ENCODE measurements at places on chromosomes 4 and X.

- no peak for DNase-seq
Observed at GRCh38 chr4:104457308-104457981, 37.2 kb downstream of the CXXC4 start.

DNA sequence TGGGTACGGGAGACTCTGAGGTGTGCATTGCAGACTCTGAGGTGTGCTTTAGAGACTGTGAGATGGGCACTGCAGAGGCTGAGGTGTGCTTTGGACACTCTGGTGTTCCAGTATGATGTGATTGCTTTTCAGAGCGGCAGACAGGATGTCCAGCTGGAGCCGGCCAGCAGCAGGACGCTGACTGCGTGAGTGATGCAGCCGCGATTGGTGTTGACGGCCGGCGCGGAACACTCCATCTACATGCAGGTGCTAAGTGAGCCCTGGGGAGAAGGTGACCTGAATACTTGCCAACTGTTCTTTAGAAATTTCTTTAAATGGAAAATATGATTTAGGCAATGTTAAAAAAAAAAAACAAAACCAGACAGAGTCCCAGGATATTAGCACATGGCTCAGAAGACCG lies 103.1 kb upstream of the PPP2R3B start:
- no peak for DNase-seq

- DNase-seq: peak; percentile 51
Observed at GRCh38 chr4:99816545-99817308, at the start of gene DAPP1. Gene DAPP1 (plus strand): TSS chr4:99816827. CDS start chr4:99816914, 87 bp downstream.

GRCh38 chr4:22485737-22486136 lies 30.1 kb downstream of the ADGRA3 start:
- DNase-seq: no peak

GRCh38 chr4:44553180-44553579 lies 98.2 kb downstream of the YIPF7 start:
- no peak for DNase-seq

DNA sequence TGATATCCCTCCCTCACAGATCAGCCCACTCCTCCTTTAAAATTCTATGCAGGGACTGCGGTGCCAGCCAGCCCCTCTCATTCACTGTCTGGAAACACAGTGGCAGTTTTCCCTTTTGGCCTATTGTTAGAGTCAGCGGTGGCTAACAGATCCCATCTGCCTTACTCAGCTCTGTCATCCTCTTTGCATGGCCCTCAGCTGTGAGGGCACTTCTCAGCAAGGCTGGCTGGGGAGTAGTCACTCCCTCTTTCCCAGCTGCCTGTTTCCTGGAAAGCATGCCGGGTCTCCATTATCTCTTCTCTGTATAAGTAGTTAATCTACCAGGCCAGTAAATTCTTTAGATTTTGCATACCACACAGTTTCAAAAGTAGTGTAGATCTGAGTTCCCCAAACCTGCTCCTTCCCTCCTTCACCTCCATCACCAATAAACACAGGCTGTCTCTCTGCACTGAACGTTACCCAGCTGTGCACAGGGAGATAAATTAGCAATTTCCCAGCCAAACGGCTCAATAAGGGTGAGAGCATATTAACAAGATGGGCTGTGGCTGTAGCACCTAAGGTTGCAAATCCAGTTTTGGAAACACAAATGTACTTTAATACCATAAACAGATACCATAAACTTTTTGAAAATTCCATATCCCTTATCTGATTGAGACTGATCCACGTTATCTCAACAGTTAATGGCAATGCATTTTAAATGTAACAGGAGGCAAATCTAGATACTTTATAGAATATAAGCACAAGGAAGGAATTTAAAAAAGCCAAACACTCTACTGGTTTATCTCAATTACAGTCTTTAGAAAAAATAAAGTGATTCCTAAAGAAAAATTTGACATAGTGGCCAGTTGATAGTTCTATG lies 229.3 kb downstream of the ANKRD50 start:
- no peak for DNase-seq

DNA sequence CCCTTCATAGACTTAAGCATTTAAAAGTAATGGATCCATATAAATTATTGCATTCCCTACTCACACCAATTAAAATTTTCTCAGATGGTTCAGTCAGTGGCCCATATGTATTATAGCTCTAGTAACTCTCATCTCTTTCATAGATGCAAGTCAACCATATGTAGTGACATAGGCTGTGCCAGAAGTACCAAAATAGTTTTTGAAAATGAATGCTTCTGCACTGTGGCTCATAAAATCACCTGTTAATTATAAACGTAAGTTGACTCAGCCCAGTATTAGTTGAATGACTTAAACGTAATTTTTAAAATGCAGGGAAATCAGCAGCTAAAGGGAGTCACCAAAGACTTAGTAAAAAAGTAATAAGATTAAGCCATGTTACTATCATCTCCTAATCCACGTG lies 143.8 kb downstream of the PPARGC1A start:
- DNase-seq: no peak

DNA sequence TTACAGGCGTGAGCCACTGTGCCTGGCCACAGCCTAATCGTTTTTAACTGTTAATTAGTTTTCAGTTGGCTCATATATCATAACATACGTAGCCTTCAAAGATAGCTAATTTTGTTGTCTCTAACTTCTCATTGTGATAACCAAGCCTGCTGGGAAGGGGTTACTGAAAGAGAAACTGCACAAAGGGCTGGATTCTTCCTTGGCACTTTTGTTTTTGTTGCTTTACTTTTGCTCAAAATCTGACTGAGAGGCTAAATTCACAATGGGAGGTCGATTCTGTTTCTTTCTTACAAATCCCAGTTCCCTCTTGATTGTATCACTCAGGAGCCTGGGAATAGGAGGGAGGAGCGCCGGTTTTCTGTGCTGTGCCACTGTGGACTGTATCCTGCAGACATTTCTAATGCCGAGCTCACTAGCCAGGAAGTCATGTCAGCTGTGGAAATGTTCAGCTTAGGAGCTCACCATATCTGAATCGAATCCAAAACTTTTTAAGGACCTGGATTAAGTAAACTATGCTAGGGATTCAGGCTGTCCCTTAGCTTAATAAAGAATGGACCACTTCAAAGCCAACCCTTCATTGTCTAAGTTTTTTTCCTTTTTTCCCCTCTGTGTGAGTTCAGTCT lies 120.5 kb upstream of the FAT1 start:
- DNase-seq: no peak

DNA sequence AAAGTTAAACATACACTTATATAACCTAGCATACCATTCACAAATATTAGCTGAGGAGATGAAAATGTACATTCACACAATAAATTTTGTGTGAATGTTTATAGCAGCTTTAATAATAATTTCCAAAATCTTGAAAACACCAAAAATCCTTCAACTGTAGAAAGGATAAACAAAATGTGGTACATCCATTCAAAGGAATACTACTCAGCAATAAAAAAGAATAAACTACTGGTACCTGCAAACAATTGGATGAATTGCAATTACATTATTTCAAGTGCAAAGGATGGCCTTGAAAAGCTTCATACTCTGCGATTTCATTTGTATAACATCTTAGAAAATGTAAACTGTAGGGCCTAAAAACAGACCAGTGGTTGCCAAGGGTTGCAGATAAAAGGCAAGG lies 11.7 kb upstream of the RPS6KA6 start:
- no peak for DNase-seq

- no peak for DNase-seq
Observed at GRCh38 chr4:13543839-13544605, at the start of gene NKX3-2. Gene NKX3-2 (minus strand): TSS chr4:13544508. CDS start chr4:13544414, 94 bp downstream.

DNA sequence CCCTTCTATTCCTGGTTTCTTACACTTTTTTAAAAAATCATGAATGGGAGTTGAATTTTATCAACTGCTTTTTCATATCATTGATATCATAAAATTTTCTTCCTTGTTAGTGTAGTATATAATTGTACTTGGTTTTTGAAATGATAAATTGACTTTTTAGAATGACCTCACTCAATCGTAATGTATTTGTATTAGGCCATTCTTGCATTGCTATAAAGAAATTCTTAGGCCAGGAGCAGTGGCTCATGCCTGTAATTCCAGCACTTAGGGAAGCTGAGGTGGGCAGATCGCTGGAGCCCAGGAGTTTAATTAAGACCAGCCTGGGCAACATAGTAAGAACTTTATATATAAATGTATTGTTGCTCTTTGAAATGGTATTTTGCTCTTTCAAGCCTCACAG lies 6.3 kb downstream of the EXOC1 start:
- DNase-seq: no peak

GRCh38 chr4:120236873-120237272 lies 170.2 kb upstream of the MAD2L1 start:
- no peak for DNase-seq

DNA sequence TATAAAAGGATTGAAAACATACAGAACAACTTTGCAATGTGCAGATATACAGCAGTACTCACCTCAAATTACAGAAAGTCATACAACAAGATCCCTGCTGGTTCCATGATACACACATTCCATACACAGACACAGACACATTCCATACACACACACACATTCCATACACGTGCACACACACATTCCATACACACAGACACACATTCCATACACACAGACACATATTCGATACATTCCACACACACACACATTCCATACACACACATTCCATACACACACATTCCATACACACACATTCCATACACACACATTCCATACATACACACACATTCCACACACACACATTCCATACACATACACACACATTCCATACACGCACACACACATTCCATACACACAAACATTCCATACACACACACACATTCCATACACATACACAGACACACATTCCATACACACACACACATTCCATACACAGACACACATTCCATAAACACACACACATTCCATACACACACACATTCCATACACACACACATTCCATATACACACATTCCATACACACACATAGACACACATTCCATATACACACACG lies 13.7 kb downstream of the LINC00632 start:
- no peak for DNase-seq

GRCh38 chrX:40773809-40774208 lies 38.5 kb upstream of the MED14 start:
- DNase-seq: no peak

DNA sequence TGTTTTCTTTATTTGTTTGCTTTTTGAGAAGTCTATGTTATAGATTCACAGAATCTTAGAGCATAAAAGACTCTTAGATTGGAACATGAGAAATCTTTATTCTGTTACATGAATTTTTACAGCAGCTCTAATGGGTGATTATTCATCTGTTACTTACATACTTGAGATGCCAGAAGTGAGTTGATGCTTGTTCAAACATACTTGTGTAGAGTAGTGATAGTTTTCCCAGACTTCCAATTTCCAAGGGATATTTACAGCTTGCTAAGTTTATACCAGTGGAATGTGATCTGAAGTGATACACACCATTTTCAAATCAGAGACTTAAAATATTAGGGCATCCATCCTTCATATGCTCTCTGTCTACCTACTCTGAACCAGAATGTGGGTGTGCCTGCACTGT lies 252.9 kb upstream of the SMIM31 start:
- DNase-seq: no peak

- DNase-seq: no peak
Observed at GRCh38 chr4:25163196-25163595, 2.9 kb upstream of the SEPSECS start.

DNA sequence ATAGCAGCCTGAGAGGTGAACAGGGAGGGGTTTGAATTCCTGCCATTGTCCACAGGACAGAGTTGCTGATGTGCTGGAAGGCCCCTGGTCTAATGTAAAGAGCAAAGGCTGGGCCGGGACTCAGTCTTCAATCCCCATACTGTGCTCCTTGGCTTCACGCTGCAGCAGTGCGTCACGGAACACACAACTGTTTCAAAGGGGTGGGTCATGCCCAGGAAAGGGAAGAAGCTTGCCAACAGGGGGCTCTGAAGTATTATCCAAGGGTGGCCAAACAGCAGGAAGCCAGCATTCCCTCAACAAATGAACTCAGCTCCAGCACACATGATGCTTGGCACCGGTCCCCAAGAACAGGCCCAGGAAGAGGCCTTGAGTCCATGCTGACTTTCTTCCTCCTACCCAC lies 122.5 kb downstream of the NFKB1 start:
- no peak for DNase-seq

DNA sequence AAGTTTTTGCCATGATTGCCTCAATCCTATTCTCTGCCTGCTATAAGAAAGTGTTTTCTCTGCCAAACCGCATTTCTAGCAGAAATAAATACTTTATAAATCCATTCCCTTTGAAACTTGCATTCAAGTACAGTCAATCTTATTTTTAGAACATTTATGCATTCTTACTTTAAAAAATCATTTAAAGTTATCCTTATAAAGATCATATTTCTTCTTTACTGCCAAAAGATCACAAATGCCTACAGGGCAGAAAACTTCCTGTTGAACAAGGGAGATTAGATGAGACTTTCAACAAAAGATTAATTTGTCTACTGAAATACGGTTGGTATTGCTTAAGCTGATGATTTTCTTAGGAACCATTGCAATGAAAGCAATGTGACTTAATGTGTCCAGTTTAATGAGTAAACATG lies 207.2 kb upstream of the SLIT2 start:
- no peak for DNase-seq

- no peak for DNase-seq
Observed at GRCh38 chrX:142244568-142244967, 39.5 kb upstream of the MAGEC2 start.

GRCh38 chr4:42278709-42279324 lies 118.5 kb upstream of the SHISA3 start:
- DNase-seq: no peak

DNA sequence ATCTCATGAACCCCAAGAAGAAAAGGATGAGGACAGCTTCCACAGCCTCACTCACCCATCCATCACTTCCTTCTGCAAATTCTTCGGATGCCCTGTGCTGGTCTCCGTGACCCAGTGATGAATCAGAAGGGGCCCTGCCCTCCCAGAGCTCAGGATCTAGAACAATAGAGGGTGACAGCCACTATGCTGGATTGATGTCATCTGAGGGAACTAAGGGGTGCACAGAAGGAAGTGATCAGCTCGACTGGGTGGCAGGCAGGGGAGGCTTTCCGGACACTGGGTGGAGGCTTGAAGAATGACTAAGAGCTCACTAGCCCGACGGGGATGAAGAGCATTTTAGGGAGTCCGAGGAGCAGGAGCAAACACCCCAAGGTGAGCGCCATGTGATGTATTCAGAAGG lies 1.4 kb upstream of the ZNF185 start:
- no peak for DNase-seq

DNA sequence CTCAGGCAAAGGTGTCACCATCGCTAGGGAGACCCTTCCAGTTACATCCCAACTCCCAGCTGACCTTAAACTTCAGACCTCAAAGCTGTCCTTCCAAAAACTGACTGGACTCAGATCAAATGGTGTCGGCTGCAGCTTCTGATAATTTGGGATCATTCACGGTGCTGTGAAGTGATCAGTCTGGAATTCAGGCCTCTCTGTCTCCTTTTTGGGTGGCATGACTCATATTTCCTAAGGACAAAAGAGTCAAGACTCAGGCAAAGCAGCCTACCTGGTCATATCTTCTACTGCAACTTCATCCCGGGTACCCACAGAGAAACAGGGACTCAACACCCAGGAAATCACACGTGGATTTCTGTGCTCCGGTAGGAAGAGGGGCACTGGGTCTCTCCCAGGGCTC lies 87.6 kb downstream of the SORCS2 start:
- no peak for DNase-seq

- no peak for DNase-seq
Observed at GRCh38 chrX:39714471-39714870, 383.3 kb downstream of the BCOR start.

GRCh38 chrX:155293771-155294170 lies 29.5 kb upstream of the RAB39B start:
- no peak for DNase-seq

Measured in activated T-cell treated with anti-CD3 and anti-CD28 coated beads for 4 hours (primary cell).